Left colon (tissue), 2 donors: ENCODE measurements at places on chromosomes 4 and X. TPM values are rescaled to one million over a fixed set of nuclear protein-coding genes. Genes with fewer than 3 reads are reported as not detected.

- DNase-seq, result no peak
These were observed 85.5 kb upstream of the ATOH1 start for GRCh38 chr4:93743022-93743421.

DNA sequence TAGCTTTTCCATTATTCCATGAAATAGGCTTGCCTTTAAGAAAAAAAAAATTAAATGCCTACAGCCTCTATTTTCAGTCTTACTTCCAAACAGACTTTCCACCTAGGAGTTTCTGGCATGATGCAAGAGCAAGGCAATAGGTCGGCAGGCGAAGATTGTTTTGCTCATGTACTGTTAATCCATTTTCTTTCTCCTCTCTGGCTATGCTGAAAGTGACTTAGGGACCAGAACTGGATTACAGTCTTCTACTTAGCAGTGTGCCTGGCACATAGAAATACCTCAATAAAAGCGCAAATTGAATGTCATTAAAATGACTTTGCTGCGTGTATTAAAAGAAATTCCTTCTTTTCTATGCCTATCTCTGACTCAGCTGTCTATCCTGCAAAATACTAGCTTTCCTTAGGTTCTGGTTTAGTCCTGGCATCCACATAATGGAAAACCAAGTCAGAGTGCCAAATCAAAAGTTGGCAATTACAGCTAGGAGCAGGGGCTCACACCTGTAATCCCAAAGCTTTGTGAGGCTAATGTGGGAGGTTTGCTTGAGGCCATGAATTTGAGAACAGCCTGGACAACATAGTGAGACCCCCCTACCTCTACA lies 51.9 kb downstream of the CC2D2A start:
- no peak for DNase-seq

GRCh38 chr4:140049849-140050637 lies 103.9 kb downstream of the MAML3 start:
- DNase-seq, result no peak

DNA sequence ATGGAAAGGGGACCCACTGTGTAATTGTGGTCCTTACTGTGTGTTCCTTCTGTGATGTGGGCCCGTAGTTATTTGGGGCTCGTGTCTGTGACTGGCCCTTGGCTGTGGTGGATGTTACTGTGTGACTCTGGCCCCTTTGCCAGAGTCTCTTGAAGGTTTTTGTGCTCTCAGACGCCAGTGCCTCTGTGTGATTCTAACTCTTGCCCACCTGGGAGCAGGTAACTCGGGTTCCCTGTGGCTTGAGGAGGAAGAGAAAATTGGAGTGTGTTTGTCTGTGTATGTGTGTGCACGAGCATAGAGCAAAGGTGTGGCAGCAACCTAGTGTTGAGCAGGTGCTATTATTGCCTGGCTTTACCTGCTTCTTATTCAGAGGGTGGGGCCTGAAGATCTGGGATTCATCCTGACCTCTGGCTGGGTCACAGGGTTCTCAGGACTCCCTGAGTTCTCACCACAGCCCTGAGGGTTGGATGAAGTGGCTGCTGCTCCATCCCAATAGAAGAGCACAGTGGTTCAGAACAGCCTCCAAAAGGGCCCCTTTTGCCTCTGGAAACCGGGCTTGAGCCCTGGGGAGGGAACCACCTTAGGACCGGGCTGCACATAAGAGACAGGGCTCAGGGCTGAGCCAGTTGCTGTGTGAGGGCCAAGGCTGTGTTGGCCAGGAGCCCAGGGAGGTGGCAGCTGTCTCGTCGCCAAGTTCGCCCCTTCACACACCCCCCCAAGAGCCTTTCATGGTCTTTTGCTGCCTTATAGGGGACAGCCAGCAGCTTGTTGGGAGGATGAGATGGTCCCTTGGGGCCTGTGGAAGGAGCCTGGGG lies 1.3 kb downstream of the RBM10 start:
- DNase-seq, result peak; percentile 53

GRCh38 chr4:112284662-112285411 lies 867 bp downstream of the TIFA start:
- DNase-seq, result peak; percentile 49

GRCh38 chrX:150649096-150649870 lies 43.9 kb upstream of the MTMR1 start:
- peak; percentile 9 for DNase-seq

DNA sequence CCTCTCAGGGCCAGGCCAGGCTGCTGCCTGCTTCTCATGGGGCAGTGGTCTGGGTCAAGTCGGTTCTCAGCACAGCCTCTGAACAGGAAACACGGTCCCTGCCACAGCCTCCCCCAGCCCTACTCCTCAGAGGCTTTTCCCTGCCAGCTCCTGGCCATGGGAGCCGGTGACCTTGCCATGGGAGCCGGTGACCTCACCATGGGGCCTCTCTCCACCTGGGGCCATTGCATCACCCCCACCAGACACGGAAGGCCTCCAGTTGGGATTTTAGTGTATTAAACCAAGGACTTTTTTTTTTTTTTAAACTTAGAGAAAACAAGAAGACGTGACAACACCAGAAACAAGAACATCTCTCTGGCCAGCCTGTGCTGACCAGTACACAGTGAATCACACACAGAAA lies 25.6 kb downstream of the ETDB start:
- no peak for DNase-seq

Gene MEPE
- not detected for total RNA-seq

Gene RIBC1
- total RNA-seq, result 0.85 TPM

Gene RPS6KA6
- 16.5 TPM for total RNA-seq

Gene LRAT
- 0.53 TPM for total RNA-seq

Gene MAGEC3
- total RNA-seq, result not detected

Gene ARHGAP10
- total RNA-seq, result 3.7 TPM

Gene RGS12
- total RNA-seq, result 21.5 TPM

Gene KCNIP4
- 1.1 TPM for total RNA-seq

Gene PDCL2
- not detected for total RNA-seq

Gene SRPK3
- total RNA-seq, result 1.4 TPM
